ENCODE measurements at places on chromosomes 7 and 10.

DNA sequence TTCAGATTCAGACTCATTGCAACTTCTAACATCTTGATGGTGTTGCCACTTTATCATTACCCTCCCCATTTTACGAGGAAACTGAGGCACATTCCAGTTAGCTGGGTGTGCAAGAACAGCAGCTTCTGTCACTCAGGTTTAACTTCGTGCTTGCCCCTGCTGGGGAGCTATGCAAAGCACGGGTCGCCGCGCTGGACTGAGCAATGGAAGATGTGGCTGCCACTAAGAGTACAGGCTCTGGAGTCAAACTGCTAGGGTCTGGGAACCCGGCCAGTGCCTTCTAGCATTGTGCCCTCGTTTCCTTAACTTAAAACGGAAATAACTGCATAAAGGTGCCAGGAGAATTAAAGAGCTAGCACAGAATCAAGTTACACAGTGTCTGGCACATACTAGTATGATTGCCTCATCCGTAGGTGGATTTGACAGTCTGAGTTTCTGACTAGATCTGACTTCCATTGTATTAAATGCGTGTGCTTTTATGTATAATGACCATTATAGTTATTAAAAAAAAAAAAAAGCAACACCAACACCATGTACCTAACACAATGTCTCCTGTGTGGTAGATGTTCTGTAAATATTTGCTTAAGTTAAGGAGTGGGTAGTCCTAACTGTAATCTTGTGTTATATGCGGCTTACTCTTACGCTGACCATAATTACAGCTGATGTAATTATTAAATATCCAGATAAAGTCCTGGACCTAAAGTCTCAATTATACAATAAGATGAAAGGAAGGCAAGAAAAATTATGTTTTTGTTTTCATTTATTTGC, 842 bp downstream of the ZNF22 start:
- peak; percentile 46 for DNase-seq
- H3K36me3 ChIP-seq, result peaks cover 26% of the 10 kb centered on the region
- peak overlapping the region; percentile 90 for H3K4me3 ChIP-seq
- H3K27ac ChIP-seq, result peak overlapping the region; percentile 95
- peaks cover 2% of the 10 kb centered on the region for H3K27me3 ChIP-seq

DNA sequence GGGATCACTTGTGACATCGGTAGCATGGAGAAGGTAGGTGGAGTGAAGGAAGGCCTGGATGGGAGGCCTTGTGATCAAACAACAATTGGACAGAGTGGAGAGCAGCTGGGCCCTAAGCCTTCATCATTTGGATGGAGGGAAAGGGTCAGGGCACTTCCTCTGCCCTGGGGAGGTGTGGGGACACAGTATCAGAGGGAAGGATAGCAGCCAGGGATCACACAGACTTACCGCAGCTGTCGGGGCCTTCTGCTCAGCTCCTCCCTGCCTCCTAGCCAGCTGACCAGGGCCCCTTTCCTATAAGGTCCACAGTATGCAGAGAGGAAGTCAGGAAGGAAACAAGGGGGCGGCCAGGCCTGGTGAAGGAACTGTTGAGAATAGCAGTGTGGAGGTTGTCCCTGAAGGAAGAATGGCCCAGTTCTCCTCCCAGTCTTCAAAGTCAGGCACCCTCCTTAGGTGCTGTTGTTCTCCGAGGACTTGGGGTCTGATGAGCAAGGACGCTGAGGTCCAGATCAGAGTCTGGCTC, 62.1 kb downstream of the ABCC2 start:
- H3K27ac ChIP-seq, result no peak overlapping the region
- DNase-seq, result no peak
- no peak overlapping the region for H3K4me3 ChIP-seq
- peaks cover 24% of the 10 kb centered on the region for H3K4me1 ChIP-seq
- no peaks in the 10 kb centered on the region for H3K36me3 ChIP-seq
- no peaks in the 10 kb centered on the region for H3K27me3 ChIP-seq

DNA sequence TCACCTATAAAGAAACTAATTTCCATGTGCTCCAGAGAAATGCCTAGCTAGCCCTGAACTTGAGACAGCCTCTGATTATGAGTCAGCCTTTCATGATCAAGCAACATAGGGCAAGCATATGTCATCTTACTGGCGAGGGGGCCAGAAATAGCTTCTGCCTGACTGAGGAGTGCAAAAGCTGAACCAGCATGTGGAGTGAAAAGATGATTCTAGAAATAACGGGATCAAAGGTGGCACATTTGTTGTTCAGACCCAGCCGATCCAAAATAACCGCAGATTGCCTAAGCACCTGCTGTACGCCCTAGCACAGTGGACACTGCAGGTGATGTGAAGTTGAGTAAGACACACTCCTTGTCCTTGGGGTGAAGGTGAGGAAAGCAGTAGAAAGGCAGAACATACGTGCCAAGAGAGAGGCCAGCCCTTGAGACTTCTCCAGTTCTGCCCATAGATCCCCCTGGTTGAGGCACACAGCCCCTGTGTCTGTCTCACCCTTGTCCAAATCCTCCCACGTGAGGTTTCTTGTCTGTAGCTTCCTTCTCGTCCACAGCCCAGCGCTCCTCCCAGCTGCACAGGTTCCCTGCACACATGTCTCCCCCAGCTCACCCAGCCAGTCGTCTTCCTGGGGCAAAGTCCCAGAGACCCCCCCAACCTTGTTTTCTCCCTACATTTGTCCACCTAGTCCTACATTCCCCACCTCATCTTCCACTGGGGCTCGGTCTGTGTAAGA, 2.8 kb upstream of the BCL7B start:
- H3K27ac ChIP-seq, result peak overlapping the region; percentile 70
- DNase-seq, result peak; percentile 89

DNA sequence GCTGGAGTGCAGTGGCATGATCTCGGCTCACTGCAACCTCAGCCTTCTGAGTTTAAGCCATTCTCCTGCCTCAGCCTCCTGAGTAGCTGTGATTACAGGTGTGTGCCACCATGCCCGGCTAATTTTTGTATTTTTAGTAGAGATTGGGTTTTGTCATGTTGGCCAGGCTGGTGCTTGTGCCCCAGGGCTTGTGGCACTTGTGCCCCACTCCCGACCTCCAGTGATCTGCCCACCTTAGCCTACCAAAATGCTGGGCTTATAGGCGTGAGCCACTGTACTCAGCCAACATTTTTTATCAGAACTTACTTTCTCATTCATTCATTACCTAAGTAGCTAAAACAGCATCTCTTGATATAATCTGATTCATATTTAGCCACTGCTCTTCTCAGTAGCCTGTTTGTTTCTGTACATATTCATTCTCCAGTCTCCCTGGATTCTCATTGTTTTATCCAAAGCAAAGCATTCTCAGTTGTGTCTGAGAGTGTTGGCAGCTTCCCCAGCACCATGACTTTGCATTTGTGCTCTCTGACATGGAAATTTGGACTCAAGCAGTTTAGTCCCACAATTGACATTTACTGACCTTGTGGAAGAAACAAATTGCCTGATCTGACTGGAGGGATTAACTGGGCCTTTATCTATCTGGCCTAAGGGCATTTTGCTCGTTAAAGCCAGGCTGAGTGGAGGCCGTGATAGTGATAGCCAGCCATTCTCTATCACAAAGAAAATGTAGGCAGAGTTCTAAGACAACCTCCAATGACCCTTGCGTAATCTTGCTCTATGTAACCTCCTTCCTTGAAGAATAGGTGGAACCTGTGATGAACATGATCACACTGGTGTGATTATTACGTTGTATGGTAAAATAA, 44.9 kb downstream of the AKR1B15 start:
- H3K4me3 ChIP-seq, result no peak overlapping the region
- H3K36me3 ChIP-seq, result peaks cover 19% of the 10 kb centered on the region
- peak; percentile 96 for DNase-seq
- no peaks in the 10 kb centered on the region for H3K27me3 ChIP-seq

GRCh38 chr10:33382216-33382600, 47.7 kb upstream of the NRP1 start:
- 0 out of 2 replicates have a peak, but pooled peaks cover 4% of the 10 kb centered on the region for H3K36me3 ChIP-seq
- H3K4me1 ChIP-seq, result peaks cover 73% of the 10 kb centered on the region
- peak overlapping the region; percentile 78 for H3K27ac ChIP-seq
- DNase-seq, result no peak

- peak overlapping the region; percentile 97 for H3K4me3 ChIP-seq
- peaks cover 12% of the 10 kb centered on the region for H3K36me3 ChIP-seq
- peak overlapping the region; percentile 96 for H3K27ac ChIP-seq
- H3K4me1 ChIP-seq, result peaks cover 45% of the 10 kb centered on the region
These were observed 554 bp downstream of the CSGALNACT2 start for GRCh38 chr10:43138757-43139241.

DNA sequence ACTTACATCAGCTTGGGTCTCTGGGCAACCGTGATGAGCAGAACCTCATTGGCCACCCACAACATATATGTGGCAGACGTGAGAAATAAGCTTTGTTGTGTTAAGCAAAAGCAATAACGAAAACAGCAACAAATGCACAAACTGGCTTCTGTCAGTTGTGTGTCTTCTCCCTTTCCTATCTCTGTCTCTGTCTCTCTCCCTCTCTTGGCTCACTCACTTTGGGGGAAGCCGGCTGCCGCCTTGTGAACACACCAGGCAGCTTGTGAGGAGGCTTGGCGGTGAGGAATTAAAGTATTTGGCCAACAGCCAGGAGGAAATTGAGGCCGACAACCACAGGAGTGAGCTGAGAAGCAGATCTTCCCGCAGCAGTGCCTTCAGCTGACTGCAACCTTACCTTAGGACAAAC, 21.9 kb upstream of the CDCA7L start:
- H3K4me1 ChIP-seq, result no peaks in the 10 kb centered on the region
- no peak overlapping the region for H3K4me3 ChIP-seq
- H3K27ac ChIP-seq, result no peak overlapping the region

Measured in HFFc6 (cell line).